Activated naive CD4-positive, alpha-beta T cell treated with Interleukin-2 at 50 U/mL for 16 hours (primary cell): ENCODE measurements at places on chromosomes 11 and 22.

GRCh38 chr22:32411829-32412592 lies at the start of gene RTCB:
Gene RTCB (minus strand): TSS chr22:32412247. CDS start chr22:32412156, 91 bp downstream.
- peak; percentile 96 for DNase-seq

DNA sequence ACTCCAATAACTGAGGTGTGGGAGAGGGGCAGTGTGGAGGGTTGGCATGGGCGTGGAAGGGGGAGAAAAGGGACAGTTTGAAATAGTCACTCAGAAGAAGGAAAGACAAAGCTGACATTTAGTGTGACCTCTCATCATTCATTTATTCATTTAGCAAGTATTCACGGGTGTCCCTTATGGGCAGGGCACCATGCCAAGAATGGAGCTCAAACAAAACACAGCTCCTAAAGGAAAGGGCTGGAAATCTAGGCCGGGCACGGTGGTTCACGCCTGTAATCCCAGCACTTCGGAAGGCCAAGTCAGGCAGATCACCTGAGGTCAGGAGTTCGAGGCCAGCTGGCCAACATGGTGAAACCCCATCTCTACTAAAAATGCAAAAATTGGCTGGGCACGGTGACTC lies 19.4 kb upstream of the DGKZ start:
- no peak for DNase-seq

- no peak for DNase-seq
These were observed 454.4 kb downstream of the BRD1 start for GRCh38 chr22:49373289-49373666.

DNA sequence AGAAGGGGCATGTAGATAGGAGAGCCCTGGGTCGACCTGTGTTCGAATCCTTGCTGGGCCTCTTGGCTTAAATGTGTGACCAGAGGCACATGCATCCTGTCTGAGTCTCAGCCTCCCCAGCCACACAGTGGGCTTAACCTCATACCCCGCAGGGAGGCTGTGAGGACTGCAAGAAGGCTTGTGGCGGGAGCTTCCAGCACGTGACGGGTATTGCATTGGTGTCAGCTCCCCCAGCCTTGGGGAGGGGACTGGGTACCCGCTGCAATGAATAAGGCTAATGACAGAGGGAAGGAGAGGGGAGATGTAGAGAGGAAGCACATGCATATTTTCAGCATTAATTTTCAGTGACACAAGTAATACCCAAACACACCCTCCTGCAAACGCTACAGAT lies 8.1 kb downstream of the RASD2 start:
- DNase-seq, result no peak

DNA sequence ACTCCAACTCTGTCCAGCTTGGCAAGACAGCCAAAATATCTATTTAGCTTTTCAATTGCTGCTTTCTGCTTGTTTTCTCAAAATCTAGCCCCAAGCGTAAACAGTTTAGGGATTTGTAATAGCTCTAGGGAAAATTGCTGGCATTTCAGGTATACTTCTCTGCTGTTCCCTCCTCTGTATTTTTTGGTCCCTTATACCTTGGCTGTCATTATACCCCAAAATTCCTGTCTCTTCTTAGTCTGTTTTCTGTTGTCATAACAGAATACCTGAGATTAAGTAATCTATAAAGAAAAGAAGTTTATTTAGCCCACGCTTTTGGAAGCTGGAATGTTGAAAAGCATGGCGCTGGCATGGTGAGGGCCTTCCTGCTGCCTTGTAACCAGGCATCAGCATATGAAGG lies 23.5 kb downstream of the MCAM start:
- DNase-seq, result no peak

- DNase-seq, result no peak
These were observed 5.7 kb downstream of the DNAL4 start for GRCh38 chr22:38788021-38788816.

DNA sequence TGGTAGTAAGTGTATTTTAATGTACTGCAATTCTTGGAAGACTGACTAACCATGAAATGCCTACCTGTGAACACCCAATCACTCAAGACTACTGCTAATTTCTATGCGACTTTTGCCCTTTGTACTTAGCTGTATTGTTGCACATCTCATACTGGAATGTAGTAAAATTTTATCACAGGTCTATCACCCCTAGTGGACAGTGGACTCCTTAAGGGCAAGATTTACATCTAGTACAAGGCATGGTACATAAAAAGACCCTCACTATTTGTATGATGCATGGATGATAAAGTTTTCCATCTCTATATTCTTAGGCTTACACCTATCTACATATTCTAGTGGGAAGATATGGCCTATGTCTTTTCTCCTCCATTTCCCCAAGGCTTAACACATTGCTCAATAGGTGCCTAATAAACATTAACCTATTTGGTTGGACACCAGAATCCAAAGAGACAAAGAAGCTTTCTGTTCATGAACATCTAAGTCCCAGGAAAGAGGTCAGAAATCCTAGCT lies 26.1 kb downstream of the SERGEF start:
- DNase-seq, result no peak

GRCh38 chr11:83895516-83895915 lies 609.3 kb upstream of the CCDC90B start:
- no peak for DNase-seq

DNA sequence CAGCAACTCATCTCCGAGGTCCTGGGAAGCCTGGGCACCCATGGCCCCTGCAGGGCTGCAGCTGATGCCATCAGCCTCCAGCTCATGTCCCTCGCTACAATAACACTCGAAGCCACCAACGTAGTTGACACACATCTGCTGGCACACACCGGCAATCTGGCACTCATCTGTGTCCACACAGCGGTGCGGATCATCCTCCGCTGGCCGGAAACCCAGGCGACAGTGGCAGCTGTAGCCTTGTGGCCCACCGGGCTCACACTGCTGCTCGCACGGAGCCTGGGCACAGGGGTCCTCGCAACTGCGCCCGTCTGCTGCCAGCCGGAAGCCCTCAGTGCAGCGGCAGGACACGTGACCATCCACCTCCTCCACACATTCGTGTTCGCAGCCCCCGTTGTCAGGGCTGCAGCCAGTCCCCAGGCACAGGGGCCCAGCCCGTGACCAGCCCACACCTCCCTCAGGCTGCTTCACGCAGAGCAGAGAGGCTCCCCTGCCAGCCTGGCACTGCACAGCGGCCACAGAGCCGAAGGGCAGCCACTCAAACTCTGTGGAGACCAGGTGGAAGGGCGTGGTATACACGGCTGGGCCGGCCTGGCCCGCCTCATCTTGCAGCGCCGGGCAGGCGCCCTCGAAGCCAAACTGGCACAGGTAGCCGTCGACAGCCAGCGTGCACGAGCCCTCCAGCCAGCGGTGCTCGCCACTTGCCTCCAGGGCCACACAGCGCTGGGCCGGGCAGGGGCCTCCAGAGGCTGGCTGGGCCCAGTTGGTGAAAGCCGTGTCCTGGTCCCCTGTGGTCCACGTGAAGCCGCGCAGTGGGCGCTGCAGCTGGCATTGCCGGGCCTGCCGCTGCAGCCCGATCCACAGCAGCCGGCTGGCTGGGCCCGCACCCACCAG lies 678 bp downstream of the CD248 start:
- DNase-seq, result no peak

DNA sequence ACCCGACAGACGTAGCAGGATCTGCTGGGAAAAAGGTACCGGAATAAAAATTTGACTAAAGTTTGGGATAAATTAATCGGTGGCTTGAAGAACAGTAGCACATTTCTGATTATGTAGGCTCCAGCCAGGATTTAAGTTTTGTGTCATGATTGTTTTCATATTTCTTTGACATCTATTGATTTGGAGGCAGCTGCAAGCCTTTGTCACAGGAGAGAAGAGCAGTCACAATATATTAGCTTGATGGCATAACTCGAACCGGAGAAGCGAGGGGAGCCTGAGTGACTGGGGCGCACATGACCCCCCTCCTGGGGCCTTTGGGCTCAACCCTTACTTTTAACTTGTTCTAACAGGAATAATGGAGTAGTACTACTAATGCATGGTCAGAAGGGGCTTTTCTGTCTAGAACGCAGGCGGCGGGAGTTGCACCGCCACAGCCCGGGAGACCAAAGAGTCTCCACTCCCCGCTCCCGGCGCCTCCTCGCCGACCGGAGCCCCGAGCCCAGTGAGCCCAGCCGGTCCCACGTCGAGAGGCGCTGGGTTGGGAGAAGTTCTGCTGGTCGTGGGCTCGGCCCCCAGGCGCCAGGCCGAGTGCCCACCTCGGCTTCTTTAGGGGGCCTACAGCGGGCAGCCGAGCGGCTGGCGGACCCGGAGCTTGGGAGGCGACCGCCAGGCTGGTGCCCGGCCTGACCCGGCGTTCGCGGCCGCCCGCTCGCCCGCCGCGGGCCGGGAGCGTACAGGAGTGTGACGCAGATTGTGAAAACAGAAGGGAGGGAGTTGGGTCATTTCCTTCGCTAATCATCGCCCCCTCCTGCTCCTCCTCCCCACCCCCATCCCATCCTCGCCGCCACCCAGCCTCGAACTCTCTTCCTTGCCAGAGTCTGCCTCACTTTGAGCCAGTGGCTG lies 15.7 kb upstream of the PAX6 start:
- DNase-seq, result no peak

- DNase-seq, result no peak
These were observed 81.1 kb downstream of the MORC2 start for GRCh38 chr22:30887453-30887852.

- no peak for DNase-seq
These were observed 149.8 kb upstream of the LARGE1 start for GRCh38 chr22:34070051-34070450.

DNA sequence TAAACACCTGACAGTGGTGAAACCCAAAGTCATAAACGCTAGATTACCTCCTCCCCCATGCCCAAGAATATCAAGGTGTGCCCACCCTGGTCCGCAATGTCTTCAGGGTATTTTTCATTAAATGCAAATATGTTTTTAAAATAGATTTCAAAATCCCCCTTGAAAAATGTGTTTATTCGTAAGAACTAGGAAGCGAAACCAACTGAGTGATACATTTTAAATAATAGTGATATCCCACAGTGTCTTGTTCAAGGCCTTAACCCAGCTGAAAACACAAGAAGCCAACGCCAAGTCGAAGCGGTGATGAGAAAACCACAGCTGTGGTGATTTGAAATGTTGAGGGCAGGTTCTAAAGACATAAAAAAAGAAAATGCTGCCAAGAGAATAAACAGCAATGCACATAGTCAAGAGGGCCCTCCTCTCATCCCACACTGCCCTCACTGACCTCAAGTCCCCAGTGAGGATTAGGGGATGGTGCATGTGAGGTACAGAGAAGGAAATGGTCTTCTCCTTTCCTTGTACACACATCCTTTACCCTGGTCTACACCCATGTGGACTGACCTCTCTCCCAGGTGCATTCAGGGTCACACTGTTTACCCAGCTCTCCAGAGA lies 25.5 kb downstream of the KCNJ1 start:
- DNase-seq, result no peak

- no peak for DNase-seq
These were observed 5.9 kb downstream of the TAB1 start for GRCh38 chr22:39405346-39406085.

- no peak for DNase-seq
These were observed 1251.2 kb downstream of the BRD1 start for GRCh38 chr22:48576333-48577013.

DNA sequence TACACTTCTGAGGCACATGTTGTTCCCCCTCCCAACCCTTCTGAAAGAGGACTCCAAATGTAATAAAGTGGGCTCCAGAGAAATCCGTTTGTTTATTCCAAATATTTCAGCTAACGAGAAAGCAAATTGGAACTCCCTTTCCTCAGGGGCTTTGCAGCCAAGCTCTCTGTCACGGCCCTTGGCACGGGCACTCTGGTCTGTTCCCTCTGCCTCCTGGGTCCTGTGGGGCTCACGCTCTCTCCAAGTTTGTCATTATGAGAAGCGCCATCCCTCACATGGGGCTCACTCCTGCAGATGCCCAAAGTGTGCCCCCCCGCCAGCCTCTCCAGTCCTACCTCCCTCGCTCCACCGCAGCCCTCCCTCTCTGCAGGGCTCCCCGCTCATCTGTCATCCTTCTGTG lies 125.4 kb upstream of the POU2AF2 start:
- no peak for DNase-seq

DNA sequence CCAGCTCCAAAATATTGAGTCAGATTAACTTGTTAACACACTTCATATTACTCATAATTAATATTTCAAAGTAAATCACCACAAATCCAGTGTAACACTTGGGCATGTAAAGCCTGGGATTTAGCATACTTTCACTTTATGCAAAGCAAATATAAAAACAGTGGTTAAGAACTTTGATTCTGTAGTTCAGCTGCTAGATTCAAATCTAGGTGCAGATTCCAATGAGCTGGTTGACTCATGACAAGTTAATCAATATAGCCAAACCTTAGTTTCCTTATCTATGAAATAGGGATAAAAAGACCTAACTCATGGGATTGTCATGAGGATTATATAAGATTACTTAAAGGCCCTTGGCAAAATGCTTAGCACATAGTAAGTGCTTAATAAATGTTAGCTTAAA lies 45.9 kb downstream of the ARHGAP42 start:
- no peak for DNase-seq

DNA sequence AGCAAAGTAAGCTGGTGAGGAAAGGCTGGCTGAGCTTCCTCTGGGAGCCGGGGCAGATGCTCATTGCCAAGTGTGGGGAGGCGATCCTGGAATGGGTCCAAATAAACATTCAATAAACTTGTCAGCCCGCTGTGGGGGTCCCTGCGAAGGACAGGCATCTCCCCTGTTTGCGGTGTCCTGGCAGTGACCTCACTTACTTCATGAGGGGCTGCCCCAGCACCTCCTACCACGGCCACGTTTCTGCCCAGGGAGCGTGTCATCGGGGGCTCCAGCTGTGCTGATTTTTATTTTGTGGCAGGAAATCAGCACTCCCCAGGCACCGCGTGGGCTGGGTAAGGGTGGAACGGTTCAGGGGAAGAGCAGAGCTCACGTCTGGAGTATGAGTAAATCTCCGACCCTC lies 493.9 kb upstream of the B3GAT1 start:
- DNase-seq, result no peak

GRCh38 chr11:32225571-32226285 lies 134.9 kb downstream of the RCN1 start:
- no peak for DNase-seq

DNA sequence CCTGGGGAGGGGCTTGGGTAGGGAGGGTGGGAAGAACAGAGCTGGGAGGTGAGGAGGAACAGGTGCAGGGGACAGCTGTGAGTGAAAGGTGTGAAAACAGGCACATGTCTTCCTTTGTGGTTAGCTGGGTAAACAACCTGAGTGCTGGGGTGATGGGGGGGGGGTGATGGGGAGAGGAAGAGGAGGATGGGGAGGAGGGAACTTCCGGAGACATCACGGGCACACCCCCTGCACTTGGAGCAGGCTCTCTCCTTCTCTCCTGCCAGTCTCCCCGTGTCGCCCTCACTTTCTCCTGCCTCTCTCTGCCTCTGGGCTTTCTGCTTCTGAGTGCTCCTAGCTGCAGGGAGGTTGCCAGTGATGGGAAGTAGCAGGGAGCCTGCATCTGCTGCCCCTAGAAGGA lies 8.8 kb downstream of the CXCR5 start:
- DNase-seq, result peak; percentile 42

DNA sequence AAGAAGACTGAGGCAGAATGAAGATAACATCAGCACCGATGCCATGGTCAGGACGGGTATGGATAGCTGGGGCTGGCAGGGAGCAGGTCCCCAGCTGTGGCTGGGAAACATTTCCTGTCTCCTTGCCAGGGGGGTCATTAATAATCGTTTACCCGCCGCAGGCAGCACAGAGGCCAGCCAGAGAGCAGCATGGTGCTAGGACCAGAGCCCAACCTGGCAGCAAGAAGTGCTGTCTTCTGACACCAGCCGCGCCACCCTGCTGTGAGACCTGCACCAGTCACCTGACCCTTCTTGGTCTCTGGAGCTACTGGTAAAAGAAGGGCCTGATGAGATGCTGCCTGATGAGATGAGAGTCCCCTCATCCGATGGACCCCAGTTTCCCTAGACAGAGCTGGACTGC lies 36.3 kb downstream of the PDE2A start:
- DNase-seq, result no peak

GRCh38 chr11:10674440-10674855 lies 19.1 kb downstream of the IRAG1 start:
- no peak for DNase-seq
